ENCODE measurements at places on chromosomes 5 and 9.

DNA sequence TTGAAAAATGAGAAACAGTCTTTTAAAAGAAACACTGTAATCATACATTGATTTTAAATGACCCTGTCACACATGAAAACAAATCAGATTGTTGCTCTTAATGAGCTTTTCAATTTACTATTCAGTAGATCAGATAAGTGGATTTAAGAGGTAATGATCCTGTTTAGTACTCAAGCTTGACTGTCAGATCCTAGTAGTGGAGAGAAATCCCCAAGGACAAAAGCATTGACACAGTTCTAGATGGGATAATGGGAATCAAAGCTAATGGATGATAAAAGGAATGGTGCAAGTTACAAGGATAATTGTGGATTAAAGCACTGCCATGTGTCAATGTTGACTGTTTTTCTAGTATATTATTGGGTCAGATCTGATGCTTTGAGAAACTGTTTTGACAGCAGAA is 142.3 kb upstream of the TLX3 start:
- DNase-seq: no peak

GRCh38 chr9:26779062-26779461 is 113.5 kb downstream of the CAAP1 start:
- no peak for DNase-seq

- no peak for DNase-seq
Observed at GRCh38 chr5:144273232-144274027, 102.8 kb downstream of the KCTD16 start.

- no peak for DNase-seq
Observed at GRCh38 chr9:116905171-116905588, 218.1 kb downstream of the TRIM32 start.

DNA sequence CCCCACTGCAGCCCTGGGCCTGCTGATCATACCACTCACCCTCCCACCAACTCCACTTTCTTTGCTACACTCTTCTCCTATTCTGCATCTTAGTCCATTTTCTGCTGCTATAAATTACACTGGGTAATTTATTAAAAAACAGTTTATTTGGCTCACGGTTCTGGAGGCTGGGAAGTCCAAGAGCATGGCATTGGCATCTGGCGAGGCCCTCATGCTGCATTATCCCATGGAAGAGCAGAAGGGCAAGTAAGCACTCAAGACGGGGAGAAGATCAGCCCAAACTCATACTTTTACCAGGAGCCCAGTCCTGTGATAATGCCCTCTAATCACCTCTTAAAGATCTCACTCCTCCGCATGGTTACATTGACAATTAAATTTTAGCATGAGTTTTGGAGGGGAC is 9.4 kb downstream of the GLIPR2 start:
- DNase-seq: no peak

Data from SHP77 (cell line).